Pons (tissue), 1 donor: ENCODE measurements at places on chromosomes 1 and 21.
A peak's percentile ranks its signal among the peaks of the same experiment; 100 is the strongest.

DNA sequence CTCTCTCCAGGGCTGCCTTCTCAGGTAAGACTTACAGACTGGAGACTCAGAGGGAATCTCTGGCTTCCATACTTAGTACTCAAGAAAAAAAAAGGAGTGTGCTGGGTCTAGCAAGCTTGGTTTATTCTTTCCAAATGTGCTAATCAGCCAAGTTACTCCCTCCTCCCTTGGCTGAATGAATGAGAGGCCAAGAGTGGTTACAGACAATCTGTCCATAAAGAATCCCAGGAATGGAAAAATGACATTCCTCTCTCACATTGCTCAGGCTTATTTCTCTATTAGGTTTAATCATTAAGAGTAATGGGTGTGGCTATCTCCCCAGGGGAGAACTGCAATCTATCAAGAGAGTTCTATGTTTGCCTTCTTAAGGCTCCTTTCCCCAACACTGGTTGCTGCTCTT, 547.3 kb upstream of the PLXNA2 start:
- DNase-seq = no peak

- no peak for DNase-seq
These were observed 21.1 kb upstream of the SLC45A3 start for GRCh38 chr1:205701420-205701819.

- no peak for DNase-seq
These were observed 21.5 kb downstream of the SPATA45 start for GRCh38 chr1:212825798-212826452.

DNA sequence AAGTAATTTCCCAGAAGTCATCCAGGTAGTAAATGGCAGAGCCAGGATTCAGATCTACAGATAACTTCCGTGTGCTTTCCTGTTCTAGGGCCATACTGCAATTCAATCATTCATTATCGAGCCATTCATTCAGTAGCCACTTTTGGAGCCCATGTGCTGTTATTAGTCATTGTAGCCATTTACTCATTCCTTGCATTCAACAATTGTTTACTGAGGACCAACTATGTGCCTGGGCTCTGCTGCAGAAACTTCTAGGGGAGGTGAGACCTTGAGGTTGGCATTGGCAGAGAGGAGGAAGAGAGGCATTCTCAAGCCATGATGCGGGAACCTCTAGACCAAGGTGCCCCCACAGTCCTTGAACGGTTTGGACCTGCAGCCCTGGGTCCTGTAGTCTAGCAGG, 27.9 kb downstream of the EPHB2 start:
- no peak for DNase-seq

DNA sequence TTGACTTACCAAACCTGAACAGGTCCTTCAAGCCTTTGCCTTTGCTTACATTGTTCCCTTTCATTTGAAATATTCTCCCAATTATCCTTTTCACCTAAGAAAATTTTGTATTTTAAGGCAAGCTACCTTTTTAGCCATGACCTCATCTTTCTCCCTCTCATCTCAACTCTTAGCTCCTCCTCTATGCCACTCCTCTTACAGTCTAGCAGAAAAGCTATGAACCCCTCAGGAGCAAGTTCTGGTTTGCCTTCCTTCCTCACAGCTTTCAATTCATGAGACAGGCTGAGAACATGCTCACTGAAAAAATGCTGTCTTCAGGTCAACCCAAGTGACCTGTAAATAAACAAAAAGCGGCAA, 8.3 kb upstream of the MUTYH start:
- DNase-seq = no peak

DNA sequence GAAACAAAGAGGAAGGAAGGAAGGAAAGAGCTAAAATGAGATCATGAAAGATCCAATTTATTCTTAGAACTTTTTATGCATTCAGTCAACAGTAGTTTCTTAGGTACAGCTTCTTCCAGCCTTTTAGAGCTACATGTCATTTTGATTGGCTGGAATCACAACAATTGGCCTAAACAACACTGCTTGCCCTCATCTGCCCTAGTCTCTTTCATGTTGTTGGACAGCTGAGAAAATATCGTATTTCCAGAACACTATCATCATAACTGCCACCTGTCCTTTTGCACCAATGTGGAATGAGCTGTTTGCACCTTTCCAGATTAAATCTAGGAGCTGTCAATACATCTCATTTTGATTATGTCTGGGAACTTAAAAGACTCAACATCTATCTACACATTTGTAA, 161.7 kb downstream of the TGFBR3 start:
- DNase-seq = no peak

- DNase-seq = no peak
These were observed 1.9 kb downstream of the PLCH2 start for GRCh38 chr1:2477791-2478499.

- DNase-seq = no peak
These were observed 155.2 kb downstream of the FOXD2 start for GRCh38 chr1:47593013-47593568.

DNA sequence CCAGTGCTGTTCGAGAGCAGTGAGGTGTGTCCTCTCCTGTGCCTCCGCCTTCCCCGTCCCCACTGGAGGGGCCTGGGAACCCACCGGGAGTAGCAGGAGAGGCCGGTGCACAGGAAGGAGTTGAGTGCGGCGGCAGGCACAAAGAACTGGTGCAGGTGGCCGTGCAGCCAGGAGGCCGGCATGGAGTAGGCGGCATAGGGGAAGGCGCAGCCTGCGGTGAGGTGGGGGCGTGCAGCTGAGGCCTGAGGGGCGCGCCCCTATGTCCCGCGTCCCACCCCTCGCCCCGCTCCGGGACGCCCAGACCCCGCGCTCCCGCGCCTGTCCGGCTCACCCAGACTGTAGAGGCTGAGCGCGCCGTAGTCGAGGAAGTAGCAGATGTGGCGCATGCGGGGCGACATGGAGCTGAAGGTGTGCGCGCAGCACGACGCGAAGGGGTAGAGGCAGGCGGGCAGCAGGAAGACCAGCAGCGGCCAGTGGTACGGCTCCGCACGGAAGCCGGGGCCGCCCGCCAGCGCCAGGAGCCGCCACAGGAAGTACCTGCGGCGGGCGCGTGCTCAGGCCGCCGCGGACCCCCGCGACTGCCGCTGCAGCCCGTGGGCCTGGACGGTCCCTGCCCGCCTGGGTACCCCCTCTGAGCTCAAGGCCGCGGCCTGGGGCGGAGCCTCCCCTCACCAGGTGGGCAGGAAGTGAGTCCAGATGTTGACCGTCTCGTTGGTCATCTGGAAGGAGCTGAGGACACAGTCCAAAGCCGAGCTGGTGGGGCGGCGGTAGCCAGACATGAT, 2.2 kb downstream of the PAQR6 start:
- DNase-seq = no peak

GRCh38 chr1:76957961-76958360, 90.7 kb downstream of the ST6GALNAC5 start:
- DNase-seq = no peak

GRCh38 chr1:148353461-148354283, 129.4 kb downstream of the PPIAL4G start:
- peak; percentile 38 for DNase-seq

DNA sequence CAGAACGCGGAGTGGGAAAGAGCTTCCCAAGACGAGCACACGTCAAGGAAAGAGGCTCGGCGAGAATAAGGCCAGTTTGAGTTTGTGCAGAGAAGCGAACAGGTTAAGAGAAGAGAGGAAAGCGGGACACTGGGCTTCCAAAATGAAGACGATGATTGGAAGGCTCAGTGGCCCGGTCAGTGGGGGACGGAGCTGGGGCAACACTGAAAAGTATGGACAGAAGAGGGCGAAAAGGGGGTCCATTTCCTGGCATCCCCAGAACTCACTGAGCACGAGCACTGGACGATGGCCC, 258 bp downstream of the CCT3 start:
- DNase-seq = no peak

DNA sequence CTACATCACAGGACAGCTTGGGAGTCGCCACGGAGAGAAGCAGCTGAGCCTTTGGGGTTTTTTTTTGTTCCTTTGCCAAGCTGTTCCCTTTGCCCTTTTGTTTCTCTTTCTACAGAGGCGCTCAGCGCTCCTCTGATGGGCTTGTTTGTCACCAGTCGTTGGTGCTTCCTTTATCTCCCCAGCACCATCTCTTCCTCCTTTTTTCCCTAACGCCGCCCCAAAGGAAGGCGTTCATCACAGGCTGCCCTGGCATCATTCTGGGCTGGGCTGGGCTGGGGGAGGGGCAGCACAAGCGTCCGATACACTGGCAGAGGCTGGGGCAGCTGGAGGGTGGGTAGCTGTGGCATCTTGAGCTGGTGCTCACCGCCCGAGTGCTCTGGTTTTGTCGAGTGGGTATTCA, 10.5 kb downstream of the IGSF21 start:
- peak; percentile 79 for DNase-seq

DNA sequence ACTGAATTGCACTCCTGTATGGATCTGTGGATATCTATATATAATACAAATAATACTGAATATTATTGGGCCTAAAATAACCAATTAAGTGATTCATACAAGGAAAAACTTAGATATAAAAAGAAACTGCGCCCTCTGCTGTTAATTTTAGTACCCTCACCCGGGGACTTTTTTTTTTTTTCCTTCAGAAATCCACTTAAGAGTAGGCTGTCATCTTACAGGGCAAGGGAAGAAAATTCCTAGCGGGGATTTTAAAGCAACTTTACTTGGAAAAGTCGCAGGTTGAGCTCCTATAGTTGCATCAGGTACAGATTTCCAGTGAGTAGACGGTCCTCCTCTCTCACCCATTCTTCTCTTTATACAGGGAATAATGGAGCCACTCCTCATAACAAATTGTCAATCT, 1.3 kb downstream of the NTNG1 start:
- peak; percentile 68 for DNase-seq

GRCh38 chr1:179996099-179996498, 41.5 kb downstream of the CEP350 start:
- no peak for DNase-seq

GRCh38 chr1:225349826-225350225, 78.0 kb downstream of the LBR start:
- no peak for DNase-seq

DNA sequence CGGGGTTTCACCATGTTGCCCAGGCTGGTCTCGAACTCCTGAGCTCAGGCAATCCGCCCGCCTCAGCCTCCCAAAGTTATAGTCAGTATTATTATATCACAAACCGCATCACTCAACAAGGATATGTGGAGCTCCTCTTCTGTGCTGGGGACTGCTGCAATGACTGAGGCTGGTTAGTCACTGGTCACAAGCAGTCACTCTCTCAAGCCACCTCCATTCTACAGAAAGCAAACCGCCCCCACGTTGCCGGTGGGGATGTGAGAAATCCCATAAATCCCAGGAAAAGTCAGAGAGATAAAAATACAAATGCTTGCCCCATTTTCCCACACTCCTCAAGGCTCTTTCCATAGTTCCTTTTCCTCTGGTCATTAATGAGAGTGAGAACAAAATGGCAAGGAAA, 155.7 kb downstream of the ADSS2 start:
- DNase-seq = no peak

GRCh38 chr21:19577381-19577780, 1173.8 kb upstream of the TMPRSS15 start:
- no peak for DNase-seq

DNA sequence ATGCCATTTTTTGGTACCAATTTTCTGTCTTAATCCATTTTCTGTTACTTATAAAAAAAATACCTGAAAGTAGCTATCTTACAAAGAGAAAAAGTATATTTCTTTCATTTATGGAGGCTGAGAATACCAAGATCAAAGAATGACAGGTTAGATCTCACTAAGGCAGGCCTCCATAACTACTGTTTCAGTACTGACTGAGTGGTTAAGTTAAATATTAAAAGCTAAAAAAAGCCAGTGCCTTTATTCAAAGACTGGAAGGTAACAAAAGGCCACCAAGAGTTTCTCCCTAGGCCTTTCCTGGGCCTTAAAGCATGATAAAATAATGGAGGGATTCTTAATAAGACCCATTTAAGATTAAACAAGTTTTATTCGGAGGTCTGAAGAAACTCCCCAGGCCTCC, 687.7 kb upstream of the ADGRL4 start:
- DNase-seq = no peak

DNA sequence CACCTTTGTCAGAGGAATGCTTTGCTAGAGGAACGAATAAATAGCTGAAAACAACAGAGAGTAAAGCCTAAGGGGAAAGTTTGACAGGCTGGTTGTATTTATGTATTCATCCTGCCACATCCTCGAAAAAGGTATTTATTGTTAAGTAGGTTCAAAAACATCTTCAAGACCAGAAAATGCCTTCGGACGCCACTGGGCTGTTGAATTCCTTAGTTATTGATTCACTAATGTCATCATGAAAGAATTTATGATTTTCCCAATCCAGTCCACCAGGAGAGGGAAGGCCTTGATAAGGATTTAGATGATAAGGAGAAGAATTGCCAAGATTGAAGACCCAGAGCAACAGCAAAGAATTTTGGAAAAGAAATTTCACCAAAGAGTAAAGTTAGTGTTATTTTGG, 35.2 kb upstream of the MAB21L3 start:
- DNase-seq = no peak

- no peak for DNase-seq
These were observed 31.1 kb downstream of the KPNA6 start for GRCh38 chr1:32138965-32139364.

GRCh38 chr1:246169486-246169885, 337.6 kb downstream of the SMYD3 start:
- DNase-seq = no peak

- DNase-seq = no peak
These were observed 3.1 kb upstream of the ZNF648 start for GRCh38 chr1:182064611-182065010.

GRCh38 chr1:244180256-244180655, 129.2 kb downstream of the ZBTB18 start:
- DNase-seq = no peak

GRCh38 chr1:206930210-206930798, 8.6 kb upstream of the FCMR start:
- peak; percentile 60 for DNase-seq

DNA sequence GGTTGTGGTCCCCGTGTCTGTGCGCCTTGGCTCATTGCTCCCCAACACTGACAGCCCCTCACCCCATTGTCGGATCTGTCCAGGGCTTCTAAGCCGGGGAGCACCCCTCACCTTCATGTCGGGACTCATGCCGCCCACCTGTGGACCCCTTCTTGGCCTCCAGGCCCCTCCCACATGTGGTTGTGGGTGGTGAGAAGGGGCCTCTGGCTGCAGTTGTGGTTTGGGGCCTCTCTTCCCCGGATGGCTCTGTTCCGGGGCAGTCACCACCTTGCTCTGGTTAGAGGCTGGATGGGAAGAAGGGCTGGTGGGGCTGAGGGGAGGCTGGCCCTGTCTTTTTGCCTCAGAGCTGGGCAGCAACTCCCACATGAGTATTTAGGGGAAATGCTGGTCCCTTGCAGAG, 158.6 kb upstream of the C1orf174 start:
- DNase-seq = no peak
